ENCODE measurements at places on chromosomes 1 and 21.

DNA sequence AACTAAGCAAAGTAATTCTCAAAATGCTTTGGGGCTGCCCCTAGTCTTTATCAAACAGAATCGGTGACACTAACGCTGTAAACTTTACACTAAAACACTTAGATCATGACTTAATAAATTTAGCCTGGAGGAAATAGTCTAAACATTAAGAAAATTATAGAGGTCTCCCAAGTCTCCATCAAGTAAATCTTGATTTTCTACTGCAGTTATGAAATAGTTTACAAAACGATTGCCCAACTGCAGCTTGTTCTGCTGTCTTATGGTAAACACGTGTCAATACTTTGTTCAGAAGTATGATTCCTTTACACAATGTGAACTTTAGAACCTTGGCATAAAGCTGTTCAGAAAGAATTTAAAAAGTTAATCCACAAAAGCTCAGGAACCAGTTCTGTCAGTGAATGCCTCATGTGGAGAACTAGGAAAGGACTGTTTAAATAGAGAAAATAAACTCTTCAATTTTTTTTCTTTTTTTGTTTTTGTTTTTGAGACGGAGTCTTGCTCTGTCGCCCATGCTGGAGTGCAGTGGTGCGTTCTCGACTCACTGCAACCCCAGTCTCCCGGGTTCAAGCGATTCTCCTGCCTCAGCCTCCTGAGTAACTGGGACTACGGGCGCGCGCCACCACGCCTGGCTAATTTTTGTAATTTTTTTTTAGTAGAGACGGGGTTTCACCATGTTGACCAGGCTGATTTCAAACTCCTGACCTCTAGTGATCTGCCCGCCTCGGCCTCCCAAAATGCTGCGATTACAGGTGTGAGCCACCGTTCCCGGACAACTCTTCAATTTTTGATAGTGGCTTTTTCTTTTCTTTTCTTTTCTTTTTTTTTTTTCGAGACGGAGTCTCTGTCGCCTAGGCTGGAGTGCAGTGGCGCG, 1.6 kb downstream of the DDI2 start:
- no peak for DNase-seq

DNA sequence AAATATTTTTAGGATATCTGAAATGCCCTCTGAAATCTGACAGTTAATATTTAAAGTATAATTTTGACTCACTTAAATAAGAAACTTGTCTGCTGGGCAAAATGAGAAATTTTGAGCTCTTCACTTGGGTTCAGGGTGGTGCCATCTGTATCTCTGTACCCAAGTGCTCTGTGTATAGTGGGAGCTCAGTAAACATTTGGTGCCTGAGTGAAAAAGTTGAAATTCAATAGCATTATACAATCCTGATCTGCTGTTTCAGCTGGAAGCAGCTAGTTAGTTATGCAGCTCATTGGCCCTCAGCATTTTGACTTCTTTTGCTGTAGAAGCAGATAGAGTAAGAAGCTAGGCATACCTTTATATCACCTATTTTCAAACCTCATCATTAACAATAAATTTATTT, 73.3 kb downstream of the RPE65 start:
- DNase-seq = no peak

GRCh38 chr1:32399843-32400242, 5.6 kb upstream of the BSDC1 start:
- DNase-seq = no peak

DNA sequence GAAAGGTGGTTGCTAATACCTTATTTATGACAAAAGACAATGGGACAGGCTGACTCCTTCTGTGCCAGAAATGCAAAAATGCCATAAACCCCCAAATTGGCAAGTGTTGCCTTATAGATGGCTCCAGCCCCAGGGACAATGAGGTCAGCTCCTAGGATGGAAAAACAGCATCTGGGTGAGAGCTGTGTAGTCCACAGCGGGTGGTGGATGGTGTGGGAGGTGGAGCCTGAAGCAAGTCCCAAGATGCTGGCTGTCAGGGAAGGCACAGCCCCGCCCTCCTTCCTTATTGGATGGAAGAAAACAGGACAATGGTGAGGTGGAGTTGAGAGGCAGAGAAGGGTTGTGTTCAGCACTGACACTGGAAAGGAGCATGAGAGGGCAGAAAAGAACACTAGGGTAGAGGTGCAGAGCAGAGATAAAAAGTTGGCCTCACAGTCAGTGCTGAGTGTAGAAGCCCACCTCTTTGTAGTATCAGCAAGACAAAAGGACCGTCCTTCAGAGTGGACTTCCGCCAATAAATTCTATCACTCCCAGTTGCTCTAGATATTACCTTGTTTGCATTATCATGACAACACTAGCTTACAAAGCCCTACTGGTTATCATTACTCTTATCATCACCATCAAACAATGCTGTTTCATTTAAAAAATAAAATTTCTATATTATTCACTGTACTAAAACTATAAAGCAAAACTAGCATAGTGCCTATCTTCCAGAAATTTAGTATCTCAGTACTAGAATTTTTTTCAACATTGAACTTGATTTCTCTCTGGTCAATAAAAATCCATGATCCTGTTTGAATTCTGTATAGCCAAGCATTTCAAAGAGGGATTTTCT, 3.7 kb upstream of the SDE2 start:
- DNase-seq = no peak

DNA sequence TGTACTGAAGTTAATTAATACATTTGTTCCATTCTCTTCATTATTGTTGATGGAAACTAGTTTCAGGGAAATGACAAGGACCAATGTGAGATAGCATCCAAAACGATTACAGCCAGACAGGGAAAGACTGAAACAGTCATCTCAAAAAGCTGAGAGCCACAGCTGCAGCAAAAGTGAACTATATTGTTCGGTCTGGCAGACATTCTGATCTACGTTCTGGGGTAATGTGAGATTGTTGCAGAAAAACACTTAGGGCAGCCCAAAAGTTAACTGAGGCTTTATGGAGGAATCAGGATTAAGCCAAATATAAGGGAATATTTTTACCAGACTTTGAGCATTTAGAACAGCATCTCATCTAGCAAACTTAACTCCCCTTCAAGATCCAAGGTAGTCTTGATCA, 112.9 kb downstream of the LRRC40 start:
- no peak for DNase-seq

DNA sequence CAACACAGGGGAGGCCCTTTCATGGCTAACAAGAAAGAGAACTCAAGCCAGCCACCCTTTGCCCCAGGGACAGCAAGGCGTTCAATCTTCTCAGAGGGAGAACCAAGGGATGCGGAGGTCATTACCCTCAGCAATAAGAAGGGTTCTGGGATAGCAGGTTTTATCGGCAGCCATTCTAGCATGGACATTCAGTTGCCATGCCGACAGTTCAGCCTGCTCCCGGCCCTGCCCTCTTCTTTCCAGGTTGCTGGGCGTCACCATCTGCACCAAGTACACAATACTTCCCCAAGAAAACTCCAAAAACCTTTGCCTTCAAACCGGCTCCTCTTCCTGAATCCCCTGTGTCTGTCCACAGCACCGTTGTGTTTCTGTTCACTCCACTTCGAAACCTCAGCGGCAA, 47.1 kb downstream of the SYT2 start:
- DNase-seq = no peak

DNA sequence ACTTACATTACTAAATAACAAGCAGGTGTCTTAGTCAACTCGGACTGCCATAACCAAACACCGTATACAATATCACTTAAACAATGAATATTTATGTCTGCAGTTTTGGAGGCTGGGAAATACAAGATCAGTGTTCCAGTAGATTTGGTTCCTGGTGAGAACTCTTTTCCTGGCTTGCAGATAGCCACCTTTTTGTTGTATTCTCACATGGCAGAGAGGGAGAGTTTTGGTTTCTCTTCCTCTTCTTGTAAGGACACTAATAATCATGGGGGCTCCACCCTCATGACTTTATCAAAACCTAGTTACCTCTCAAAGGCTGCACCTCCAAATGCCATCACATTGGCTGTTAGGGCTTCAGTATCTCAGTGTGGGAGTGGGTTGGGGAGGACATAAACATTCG, 82.9 kb upstream of the CACYBP start:
- DNase-seq = no peak

DNA sequence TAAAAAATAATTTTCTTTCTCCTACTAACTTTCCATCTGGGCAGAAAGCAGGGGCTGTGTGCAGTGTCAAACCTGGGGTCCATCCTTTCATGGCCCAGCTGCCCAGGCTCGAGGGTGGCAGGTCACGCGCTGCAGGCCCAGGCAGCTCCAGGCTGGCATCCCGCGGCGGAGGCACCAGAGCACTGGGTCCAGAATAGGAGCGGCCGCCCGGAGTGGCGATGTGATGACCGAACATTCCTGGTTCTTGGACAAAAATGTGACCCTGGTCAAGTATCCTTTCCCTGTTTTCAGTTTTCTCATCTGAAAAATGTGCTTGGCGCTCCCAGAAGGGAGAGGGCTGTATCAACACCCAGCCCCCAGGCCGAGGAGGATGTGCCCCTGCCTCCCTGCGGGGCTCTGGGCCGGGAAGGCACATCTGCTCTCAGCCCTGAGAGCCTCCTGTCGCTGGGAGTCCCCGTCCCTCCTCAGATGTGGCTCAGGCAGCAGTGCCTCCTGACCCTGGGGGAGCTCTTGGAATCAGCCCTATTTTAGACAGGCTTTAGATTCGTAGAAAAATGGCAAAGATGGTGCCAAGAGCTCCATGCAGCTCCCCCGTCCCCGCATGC, 29.3 kb downstream of the SLX9 start:
- no peak for DNase-seq

DNA sequence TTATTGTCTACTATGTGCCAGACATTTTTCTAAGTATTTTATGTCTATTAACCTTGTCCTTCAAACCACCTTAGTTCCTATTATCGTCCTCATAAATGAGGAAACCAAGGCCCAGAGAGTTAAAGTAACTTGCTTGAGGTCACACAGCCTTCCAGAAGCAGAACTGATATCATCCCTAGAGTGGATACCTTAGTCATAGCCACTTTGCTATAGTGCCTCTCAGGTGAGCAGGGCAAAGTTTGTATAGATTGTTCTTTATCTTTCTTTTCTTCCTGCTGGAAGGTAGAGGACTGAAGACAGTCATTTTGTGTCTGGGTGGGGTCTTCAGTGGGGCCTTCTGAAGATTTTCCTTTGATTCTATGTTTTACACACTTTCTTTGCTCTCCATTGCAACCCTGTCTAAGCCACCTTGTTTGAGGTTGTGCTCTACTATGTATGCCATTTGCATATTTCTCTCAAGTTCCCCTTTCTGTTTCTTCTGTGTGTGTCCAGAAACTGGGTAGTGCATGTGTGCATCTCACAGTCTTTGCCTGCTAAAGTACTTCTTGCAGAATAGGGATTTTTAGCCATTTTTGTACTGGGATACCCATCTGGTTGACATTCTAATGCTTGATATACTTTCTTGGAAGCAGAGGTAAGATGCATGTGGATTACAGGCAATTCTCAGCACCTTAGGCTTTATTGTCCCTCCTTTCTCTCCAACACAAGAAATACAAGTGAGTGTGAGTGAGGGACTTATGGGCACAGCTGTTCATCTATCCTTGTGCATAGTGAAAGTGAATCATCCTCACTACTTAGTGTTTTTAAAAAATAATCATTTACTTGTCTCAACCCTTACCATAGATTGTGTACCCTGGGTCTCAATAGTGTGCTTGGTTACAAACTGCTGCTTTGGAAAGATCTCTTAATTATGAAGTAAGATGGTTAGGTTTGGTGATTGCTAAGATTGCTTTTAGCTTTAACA, 207.6 kb upstream of the HMCN1 start:
- no peak for DNase-seq

GRCh38 chr1:168082008-168082876, 54.5 kb downstream of the GPR161 start:
- peak; percentile 80 for DNase-seq

- DNase-seq = no peak
Observed at GRCh38 chr1:184289825-184290550, 96.8 kb upstream of the C1orf21 start.

DNA sequence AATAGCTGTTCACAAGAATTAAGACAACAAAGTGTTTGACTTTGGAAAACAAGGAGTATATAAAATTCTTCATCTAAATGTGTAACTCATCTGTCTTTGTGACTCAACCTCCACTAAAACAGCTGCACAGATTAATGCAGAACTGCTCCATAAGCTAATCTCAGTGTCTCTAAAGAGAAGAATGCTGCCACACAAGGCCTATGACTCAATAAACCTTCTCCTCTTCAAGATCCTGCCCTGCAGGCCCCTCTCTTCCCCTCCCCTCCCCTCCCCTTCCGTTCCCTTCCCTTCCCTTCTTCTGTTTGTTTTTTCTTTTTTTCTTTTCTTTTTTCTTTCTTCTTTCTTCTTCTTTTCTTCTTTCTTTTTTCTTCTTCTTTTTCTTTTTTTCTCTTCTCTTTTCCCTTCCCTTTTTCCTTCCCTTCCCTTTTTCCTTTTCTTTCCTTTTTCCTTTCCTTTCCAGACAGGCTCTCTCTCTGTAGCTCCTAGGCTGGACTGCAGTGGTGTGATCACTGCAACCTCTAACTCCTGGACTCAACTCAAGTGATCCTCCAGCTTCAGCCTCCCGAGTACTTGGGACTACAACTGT, 1052.8 kb downstream of the BRINP3 start:
- no peak for DNase-seq

- no peak for DNase-seq
Observed at GRCh38 chr1:116400780-116401179, 27.7 kb downstream of the ATP1A1 start.

DNA sequence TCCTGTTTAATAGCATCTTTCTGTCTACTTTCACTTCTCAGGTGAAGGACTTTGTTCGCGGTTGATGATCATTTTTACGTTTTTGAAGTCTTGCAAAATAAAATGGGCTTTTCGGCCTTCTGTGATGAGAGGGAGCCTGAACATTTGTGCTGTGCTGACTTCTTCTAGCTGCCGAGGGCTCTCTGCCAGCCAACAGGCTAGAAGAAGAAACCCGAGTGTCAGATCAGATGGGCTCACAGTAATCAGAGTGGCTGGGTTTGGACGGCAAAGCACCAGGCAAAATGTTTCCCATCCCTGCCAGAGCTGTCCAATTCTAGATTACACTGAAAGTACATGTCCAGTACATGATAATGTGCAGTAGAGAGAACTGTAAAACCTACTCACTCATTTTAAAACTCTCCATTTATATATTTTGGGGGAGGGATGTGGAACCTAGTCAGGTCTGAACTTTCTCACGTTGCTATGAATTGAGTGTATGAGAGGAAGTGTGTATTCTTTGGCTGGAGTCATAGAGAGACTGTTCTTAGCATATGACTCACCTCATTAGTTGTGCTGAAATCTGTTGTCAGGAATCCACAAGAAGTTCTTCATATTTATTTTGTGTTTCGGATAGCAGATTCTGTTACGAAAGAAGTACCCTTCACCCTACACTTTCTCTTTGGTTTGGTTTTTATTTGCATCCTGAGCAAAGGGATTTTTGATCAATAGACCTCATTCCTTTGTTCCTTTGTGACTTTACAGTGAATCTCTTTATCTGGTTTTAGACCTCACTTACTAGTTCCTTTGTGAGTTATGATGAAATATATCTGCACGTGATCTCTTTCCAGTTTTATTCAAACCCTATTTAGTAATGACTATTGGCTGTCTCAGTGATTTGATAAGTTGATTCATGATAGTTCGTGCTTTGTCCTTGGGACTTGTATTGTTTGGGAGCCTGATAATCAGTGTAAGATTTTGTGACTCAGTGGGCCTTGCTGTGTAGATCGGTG, 4.8 kb downstream of the ATP1A1 start:
- peak; percentile 57 for DNase-seq

DNA sequence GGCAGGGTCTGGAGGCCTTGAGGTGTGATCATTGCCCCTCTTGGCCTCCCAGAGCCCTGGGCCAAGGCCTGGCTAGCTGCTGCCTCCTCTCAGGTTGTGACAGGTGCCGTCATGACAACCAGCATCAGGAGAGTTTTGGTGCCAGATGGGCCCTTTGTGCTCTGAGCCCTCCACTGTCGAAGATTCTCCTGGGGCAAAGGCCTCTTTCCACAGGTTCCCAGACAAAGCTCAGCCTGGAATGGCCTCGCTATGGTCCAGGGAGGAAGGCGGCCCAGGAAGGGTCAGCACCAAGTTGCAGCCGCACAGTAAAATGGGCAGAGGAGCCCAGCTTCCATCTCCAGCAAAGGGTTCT, 78.4 kb downstream of the ALPL start:
- DNase-seq = no peak

Data from activated CD8-positive, alpha-beta T cell treated with anti-CD3 and anti-CD28 coated beads, Interleukin-2, amount 10 ng/mL, durations not matched to agents 7 days and 5 days (primary cell).